ENCODE measurements at places on chromosomes 12 and 14. TPM values are rescaled to one million over a fixed set of nuclear protein-coding genes. Genes with fewer than 3 reads are reported as not detected.
A peak's percentile ranks its signal among the peaks of the same experiment; 100 is the strongest.

- no peak for DNase-seq
Observed at GRCh38 chr12:17076811-17077210, 470.8 kb upstream of the LMO3 start.

DNA sequence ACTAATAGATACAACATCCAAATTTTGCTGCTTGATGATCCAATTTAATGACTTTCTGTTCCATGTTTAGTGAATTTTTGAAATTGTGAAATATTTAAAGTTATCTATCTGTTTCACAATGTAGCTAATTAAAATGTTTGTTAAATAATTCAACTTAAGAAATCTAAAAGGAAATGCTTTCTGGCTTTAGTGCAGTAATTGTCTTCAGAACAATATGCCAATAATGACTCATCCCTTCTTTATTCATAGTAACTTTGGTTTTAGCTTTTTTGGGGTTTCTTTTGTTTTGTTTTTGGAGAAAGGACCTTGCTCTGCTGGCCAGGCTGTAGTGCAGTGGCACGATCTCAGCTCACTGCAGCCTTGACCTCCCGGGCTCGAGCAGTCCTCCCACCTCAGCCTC lies 479.2 kb upstream of the RGS6 start:
- no peak for DNase-seq

The TRHDE gene
- total RNA-seq, result not detected

DNA sequence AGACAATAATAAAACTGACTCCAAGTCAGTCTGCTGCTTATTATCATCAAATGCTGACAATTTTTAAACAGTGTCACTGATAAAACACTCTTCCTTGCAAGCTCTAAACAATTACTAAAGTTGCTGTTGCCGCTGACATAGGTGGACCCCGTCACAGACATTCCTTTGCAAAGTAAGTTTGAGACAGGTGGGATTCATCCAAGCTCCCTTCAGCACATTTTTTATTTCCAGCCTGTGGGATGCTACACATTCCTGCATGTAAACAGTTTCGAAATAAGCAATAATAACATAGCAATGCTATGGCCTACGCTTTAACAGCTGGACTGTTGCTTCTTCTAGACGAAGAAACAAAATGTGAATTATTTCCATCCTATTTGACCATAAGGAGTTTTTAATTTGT lies 85.4 kb upstream of the HIF1A start:
- no peak for DNase-seq

GRCh38 chr14:63632932-63633514 lies 8.6 kb downstream of the WDR89 start:
- DNase-seq, result peak; percentile 62

DNA sequence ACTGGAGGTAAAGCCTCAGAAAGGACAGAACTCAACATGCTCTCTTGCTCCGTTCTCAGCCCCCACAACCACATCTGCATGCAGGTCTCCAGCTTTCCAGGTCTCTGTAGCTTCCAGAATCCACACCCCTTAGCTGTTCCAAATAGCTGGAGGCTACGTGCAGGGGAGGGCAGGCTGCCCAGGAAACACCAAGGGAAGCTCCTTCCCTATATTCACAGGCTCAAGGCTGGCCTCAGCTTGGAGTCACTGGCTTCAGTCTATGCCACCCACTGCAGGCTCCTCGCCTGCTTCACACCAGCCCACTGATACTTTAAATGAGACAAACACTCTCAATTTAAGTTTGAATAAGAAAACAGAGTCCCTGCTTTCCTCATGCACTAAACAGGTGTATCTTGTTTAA lies 73.3 kb downstream of the ASCL4 start:
- DNase-seq, result no peak

- DNase-seq, result no peak
Observed at GRCh38 chr14:61090432-61091216, 109.6 kb downstream of the SLC38A6 start.

DNA sequence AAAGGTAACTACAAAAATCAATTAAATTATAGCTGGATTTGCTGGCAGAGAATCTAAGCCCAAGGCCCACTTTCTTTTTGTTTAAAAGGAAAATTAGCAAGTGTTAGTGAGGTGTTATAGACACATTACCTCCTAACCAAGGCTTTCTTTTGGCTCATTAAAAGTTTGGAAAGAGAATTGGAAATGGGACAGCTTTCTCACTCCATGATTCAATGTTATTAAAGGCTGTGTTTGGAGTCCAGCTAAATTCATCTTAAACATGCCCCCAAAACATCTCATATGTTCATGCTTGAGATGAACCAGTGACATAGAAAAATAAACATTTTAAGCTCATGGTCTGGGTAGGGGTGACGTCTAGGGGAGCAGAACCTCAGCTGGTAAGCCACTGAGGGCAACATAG lies 13.4 kb upstream of the PGF start:
- no peak for DNase-seq

DNA sequence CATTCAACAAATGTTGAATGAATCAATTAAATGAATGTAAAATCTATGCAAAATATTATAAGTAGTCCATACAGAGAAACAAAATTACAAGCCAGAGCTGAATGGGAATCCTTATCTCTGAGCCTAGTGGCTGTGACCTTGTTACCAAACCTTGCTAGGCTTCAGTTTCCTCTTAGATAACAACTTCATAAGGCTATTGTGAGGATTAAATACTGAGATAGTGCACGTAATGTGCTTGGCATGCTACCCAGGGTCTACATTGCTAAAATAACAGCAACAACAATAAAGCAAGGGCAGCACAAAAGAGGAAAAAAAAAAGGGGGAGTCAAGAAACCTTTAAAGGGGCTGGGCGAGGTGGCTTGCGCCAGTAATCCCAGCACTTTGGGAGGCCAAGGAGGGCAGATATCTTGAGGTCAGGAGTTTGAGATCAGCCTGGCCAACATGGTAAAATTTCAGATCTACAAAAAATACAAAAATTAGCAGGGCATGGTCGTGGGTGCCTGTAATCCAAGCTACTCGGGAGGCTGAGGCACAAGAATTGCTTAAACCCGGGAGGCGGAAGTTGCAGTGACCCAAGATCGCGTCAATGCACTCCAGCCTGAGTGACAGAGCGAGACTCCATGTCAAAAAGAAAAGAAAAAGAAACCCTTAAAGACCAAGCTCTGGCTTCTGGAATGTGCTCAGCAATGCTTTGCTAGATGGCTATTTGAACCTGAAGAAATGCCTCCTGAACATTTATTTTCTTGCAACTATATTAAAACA lies 14.1 kb downstream of the STAB2 start:
- no peak for DNase-seq

- no peak for DNase-seq
Observed at GRCh38 chr14:47857646-47858045, 182.2 kb upstream of the MDGA2 start.

The WSCD2 gene
- total RNA-seq, result not detected

- DNase-seq, result no peak
Observed at GRCh38 chr14:100589760-100590469, 2.7 kb upstream of the BEGAIN start.

GRCh38 chr14:72708222-72708621 lies 185.7 kb downstream of the DPF3 start:
- DNase-seq, result no peak

- DNase-seq, result no peak
Observed at GRCh38 chr14:99359906-99360305, 87.9 kb upstream of the BCL11B start.

DNA sequence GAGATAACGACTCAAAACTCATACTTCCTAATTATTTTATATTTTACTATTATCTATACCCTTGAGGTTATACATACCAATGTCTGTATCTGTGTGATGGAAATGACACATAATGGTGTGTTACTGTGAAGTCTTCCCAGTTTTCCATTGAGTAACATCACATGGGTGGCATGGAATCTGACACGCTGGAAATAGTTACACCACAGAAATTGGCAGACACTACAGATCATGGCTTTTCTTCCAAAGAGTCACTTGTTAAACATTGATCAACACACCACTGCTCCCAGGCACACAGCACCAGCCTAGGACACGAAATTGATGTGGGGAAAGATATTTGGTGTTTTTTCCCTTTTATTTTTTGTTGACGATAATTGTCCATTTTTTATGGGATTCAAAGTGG lies 33.0 kb upstream of the VWF start:
- no peak for DNase-seq

The AMHR2 gene
- total RNA-seq, result 0.09 TPM

The PPHLN1 gene
- total RNA-seq, result 97.5 TPM

- no peak for DNase-seq
Observed at GRCh38 chr14:68486033-68486732, 306.7 kb downstream of the ZFP36L1 start.

DNA sequence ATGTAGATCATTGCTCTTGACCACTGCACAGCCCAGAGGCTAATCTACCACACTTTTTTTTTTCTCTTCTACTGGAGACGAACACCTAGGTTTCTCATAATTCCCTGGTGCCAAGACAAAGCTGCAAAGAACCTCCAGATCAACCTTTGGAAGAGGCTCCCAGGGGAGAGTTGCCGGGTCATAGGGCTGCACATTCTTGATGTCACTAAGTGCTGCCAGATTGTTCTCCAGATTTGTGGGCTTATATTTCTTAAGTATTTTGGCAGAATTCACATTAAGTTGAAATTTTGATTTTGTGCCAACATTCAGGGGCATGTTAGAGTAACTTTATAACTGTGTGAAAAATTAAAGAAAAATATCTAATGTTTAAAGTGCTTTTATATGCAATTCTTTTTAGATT lies 13.5 kb upstream of the PDZRN4 start:
- DNase-seq, result no peak

- no peak for DNase-seq
Observed at GRCh38 chr12:1466481-1467154, 127.8 kb downstream of the FBXL14 start.

Measured in activated CD4-positive, alpha-beta T cell treated with anti-CD3 and anti-CD28 coated beads, Interleukin-2, amount 10 ng/mL, durations not matched to agents 24 days and 14 days (primary cell).